HCEC 1CT (cell line): ENCODE measurements at places on chromosomes 1 and 21.

DNA sequence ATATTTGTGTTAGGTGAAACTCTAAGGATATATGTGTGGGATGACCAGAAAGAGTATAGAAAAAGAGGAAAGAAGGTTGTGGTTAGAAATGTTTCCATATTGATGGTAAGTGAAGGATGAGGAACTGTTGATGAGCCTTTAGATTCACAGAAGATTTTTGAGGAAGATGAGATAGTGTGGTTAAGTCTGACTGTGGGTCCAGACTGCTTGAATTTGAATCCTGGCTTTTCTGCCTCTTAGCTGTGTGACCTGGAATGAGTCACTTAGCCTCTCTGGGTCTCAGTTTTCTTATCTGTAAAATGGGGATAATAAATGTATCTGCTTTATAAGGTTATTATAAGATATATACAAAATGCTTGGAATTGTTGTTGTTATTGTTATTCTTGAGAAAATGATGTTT lies 27.5 kb downstream of the RGL1 start:
- no peak for DNase-seq

- DNase-seq = no peak
These were observed 139.0 kb downstream of the RASAL2 start for GRCh38 chr1:178232949-178233348.

DNA sequence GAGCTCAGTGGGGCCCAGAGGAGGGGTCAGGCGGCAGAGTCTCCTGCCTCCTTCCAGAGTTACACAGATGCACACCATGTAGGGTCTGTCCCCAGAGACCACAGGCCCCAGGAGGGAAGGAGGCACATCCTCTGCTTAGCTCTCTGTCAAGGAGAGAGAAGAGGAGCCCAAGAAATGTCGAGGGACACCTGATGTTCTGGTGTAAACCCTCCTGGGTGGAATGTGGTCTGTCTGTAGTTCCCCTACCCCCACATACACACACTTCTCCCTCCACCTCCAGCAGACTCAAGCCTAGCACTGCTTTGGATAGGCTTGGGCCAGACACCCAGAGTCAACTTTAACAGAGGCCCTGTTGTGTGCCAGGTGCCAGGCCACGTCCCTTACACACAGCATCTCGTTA lies 34.2 kb downstream of the KIF21B start:
- DNase-seq = no peak

DNA sequence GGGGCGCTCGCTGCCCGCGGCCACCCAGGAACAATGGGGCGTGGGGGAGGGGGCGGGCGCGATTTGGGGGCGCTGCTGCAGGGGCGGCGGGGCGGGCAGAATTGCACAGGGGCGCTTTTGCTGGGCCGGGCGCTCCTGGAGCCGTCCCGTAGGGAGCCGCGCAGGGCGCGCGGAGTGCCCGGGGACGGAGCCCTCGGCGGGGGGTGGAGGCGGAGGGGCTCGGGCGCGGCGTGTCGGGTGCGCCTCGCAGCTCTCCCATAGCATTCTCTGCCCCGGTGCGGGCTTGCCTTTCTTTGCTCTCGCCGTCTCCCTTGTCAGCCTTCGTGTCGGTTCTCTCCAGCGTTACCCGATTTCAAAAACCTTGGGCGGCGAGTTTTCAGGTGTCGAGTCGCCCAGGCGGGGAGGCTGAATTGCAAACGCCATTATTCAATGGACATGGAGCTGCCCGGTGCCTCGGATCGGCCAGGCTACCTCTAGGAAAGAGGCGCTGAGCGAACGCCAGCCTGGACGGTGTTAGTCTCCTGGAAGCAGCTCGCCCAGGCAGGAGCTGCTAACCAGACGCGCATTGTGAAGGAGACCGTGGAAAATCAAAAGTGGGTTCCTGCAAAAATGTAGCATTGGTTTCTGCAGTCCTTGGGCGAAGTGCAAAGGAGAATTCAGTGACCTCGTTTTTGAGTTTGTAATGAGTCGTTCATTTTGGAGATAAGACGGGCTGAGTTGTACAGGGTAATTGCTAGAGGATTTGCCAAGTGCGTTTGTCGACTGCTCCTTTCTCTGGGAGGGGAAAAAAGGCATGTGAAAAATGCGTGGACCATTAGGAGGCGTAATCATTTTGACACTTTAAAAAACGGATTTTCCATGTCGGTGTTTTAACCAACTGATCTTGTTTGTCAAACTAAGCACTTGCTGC lies 626 bp downstream of the CXADR start:
- no peak for DNase-seq
